ENCODE measurements at places on chromosomes 5 and 9.

DNA sequence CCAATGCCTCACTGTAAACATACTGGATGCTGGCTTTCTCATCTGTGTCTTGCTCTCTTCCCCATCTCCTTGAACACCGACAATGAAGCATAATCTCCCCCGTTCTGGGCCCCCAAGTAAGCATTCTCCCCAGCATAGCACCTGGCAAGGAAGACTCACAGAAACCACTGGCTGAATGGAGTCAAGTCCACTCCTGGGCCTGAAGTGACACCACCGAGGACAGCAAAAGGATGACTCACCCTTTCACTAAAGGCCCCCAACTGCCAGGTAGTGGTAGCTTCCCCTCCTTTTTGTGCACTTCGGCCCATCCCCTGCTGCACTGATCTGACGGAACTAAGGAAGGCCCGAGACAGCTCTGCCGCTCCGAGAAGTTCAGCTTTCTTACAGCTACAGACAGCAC, 9.4 kb downstream of the VDAC1 start:
- DNase-seq = no peak

- DNase-seq = no peak
Observed at GRCh38 chr5:107813559-107813958, 142.8 kb upstream of the EFNA5 start.

GRCh38 chr5:122770477-122770876, 4.4 kb upstream of the SNX2 start:
- no peak for DNase-seq

DNA sequence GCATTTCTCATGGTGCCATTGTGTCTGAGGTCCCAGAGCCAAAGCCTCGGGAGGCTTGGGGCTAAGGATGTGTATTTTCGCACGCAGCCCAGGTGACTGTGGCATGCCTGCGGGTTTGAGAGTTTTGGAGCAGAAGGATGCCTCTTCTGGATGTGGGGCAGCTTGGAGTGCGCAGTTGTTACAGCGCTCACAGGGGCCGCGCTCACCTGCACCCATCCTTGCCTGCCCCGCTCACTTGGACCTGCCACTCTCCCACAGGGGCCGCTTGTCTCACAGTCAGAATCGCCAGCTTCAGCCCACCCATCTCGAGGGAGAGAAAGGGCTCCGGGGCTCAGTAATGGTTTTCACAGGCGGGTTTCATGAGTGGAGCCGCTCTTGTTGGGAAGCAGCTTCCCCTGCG, 132.9 kb downstream of the MVB12B start:
- DNase-seq = no peak

DNA sequence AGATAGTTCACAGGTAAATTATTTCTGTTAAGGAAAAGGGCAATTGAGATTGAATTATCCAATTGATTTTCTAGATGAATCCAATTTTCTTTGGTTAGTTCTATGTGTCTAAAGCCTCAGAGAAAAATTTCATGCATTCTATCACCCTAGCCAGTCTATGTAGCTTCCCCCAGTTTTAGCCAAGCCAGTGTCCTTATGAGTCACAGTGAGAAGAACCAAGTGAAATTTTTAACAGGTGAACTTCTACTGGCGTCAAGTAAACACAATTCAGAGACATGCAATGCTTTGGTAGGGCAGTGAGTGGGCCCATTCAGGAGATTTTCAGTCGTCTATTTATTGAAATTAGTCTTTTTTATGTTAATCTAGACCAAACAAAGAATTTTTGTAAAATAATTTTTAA, 1077.4 kb upstream of the ARRDC3 start:
- no peak for DNase-seq

GRCh38 chr5:122493091-122494021, 181.3 kb downstream of the SNCAIP start:
- DNase-seq = no peak

DNA sequence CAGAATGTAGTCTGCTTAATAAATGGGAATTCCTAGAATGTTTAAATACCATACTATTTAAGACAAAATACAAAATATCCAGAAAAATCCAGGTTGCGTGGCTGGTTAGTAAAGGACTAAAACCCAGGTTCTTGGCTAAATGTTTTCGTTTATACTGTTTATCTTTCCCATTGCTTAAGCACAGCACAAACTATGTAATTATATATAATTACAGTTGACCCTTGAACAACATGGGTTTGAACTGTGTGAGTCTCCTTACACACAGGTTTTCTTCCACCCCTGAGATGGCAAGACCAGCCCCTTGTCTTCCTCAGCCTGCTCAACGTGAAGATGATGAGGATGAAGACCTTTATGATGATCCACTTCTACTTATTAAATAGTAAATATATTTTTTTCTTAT, 24.7 kb downstream of the XPA start:
- no peak for DNase-seq

DNA sequence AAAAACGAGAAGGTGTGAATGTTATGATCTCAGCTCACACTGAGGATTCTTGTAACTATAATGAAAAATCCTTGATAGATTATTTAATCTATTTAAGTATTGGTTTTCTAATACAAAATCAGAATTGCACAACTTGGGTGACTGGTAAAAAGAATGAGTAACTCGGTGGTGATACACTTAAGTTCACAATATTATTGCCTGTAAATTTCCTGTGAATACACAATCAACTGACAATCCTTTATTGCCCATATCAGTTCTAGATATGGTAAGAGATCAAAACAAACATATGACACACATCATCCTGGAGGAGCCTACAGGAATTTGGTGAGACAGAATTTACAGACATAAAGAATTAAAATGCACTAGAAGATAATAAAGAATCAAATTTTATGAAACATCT, 14.1 kb upstream of the LURAP1L start:
- no peak for DNase-seq

GRCh38 chr5:82244854-82245635, 33.1 kb downstream of the RPS23 start:
- DNase-seq = no peak

DNA sequence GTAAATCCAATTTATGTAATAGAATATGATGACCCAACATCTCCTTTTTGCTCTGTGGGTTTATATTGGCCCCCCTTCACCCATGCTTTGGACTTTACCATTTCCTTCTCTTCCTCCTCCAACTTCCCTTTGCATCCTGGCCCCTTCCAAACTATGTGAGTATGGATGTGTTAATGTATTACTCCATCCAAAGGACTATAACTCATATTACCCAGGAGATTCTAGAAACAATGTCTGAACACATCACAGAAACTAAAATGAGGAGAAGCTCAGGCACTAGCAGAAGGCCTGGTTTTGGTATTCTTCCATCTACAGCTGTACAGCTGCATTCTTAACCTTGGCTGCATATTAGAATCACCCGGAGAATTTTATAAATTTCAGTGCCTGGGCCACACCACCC, 110.7 kb downstream of the PDE4D start:
- DNase-seq = no peak

GRCh38 chr5:423233-423565, 19.8 kb upstream of the EXOC3 start:
- no peak for DNase-seq

GRCh38 chr5:88845081-88845697, 37.8 kb downstream of the MEF2C start:
- no peak for DNase-seq

DNA sequence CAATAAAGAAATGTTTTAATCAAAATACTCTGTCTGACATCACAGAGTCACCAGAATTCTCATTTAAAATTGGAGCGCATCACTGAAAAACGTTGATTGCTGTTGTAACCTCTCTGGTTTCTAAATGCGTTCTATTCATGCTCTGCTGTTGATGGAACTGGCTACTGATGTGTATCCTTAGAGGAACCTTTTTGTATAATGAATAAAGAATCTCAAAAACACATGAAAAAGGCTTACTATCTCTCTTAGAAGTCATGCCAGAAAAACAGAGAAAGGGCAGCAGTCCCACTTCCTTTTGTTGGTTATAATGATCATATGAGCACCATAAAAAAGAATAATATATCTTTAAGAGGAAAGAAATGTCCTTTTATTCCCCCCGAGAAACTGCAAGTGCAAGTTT, 615.5 kb downstream of the TLE1 start:
- no peak for DNase-seq

DNA sequence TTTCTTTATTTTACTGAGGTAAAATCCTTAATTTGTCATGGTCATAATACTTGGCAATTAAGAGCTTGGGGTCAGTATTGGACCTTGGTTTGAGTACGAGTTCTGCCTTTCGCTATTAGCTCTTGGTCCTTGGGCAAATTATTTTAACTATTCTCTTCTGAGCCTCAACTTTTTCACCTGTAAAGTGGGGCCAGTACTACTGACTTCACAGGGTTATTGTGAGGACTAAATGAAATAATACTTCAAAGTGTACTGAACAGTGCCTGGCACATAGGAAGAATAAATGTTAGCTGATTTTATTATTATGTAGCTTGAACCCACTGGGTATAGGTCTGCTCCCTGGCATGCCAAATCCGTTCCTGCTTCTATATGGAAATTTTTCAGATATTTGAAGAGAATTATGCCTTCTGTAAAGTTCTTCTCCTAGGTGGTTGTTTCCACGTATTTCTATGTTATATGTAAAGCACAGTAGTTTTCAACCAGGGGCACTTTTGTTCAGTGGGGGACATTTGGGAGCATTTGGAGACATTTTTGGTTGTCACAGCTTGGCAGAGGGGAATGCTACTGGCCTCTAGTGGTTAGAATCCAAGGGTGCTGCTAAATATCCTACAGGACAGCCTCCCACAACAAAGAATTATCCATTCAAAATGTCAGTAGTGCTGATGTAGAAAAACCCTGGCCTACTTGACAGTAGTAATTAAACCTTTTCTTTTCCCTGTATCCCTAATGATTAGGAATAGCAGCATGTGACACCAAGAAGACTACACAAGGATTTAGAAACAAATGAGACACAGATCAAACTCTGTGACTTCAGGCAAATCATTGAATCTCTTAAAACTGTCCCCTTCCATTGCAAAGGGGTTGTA, 4.5 kb downstream of the RCL1 start:
- no peak for DNase-seq

- no peak for DNase-seq
Observed at GRCh38 chr5:133685402-133686018, 73.2 kb upstream of the FSTL4 start.

- peak; percentile 16 for DNase-seq
Observed at GRCh38 chr9:99356512-99356971, 134.5 kb downstream of the SEC61B start.

GRCh38 chr5:112119969-112120368, 299.1 kb downstream of the EPB41L4A start:
- DNase-seq = no peak

DNA sequence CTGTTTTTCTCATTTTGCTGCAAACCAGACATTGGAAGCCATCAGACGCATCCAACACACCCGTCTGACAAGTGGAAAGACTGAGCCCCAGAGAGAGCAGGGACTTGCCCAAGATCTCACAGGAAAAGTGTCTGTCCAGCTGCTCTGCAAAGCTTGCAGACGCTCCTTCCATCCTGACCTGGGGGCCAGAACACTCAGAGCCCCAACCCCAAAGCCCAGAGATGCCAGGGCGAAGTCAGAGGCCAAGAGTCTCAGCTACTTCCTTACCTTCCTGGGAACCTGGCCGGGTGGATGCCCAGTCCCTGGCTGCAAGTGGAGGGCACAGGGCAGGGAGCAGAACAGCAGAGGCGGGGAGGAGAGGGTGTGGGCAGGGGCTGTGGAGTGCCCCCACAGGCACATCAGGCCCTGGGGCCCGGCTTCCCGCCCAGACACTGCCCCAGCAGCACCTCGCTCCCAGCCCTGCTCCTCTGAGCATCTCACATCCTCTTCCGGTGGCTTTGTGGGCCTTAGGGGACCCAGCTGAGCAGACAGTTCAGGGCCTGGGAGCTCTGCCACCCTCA, 9.7 kb upstream of the RALGDS start:
- no peak for DNase-seq

GRCh38 chr5:94021246-94021645, 279.8 kb upstream of the POU5F2 start:
- no peak for DNase-seq

- DNase-seq = no peak
Observed at GRCh38 chr5:10982626-10983025, 221.6 kb upstream of the DAP start.

DNA sequence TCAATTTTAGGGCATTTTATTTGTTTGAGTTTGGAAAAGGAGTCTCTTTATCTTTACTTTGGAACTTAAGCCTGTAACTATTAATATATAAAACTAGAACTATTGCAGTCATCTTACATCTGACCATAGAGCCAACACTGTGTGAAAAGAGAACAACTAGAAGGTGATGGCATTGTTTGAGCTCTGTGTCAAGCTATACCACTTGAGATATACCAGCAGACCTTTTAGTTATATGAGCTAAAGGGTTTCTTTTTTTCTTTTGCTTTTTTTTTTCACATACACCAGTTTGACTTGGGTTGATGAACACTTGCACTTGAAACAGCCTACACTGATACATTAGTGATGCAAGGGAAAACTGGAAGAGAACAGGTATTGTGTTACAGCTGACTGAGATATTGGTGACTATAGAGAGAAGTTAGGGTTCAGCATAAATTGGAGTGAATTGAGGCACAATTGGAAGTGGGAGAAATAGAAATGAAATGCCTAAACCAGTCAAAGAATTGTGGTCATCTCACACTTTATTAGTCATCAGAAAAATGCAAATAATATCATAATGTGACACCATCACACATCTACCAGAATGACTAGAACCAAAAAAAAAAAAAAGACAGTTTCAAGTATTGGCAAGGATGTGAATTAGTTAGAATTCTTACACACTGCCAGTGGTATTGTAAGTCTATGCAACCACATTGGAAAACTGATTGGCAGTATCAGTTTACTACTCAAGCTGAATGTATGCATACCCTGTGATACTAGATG, 60.9 kb downstream of the ADRB2 start:
- DNase-seq = no peak

- DNase-seq = no peak
Observed at GRCh38 chr5:89015409-89015808, 132.4 kb upstream of the MEF2C start.

GRCh38 chr5:68403301-68403700, 187.7 kb downstream of the PIK3R1 start:
- no peak for DNase-seq

DNA sequence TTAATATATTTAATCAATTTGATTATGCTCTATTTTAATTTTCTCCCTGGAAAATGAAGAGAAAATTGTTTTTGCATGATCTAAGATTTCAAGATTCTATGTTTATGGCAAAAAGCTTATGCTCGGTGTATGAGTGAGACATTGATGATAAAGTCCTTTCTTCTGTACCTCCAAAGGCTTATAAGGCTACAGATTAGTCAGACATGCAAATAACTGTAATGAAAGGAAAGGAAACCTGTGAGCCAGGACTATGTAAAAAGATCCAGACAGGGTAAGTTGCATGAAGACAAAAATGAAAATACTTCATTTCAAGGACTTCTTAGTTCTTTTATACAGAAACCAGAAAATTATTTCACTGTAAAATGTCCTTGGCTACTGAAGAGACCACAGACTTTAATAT, 52.2 kb upstream of the EDIL3 start:
- no peak for DNase-seq

GRCh38 chr5:142422429-142422828, 97.6 kb upstream of the SPRY4 start:
- no peak for DNase-seq

Measured in nucleus accumbens (tissue), 56 donors.